ENCODE measurements at places on chromosomes 7 and 10. TPM values are rescaled to one million over a fixed set of nuclear protein-coding genes. Genes with fewer than 3 reads are reported as not detected.

The OR6V1 gene
- not detected for total RNA-seq

The DDC gene
- total RNA-seq, result 0.17 TPM

GRCh38 chr10:67783606-67784294, 54.2 kb downstream of the DNAJC12 start:
- no peak for DNase-seq

DNA sequence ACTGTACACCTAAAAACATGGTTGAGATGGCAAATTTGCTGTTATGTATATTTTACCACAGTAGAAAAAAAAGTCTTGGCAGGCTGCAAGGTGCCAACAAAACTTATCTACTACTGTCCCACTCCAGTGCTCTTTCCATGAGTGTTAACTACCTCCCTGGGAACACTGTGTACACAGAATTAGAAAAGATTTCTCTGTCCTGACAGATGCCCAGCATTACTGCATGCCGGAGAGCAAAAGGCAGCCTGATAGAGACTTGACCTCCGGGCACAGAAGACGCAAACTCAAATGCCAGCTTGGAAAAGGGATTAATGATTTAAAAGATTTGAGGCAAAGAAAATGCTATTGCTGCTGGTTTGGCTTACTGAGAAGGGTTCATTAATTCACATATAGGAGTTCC, 228.8 kb downstream of the TMEM178B start:
- DNase-seq, result no peak

Measured in dermis blood vessel endothelial cell (primary cell).